Left kidney (tissue), 8 donors: ENCODE measurements at places on chromosomes 12 and 14. TPM values are rescaled to one million over a fixed set of nuclear protein-coding genes. Genes with fewer than 3 reads are reported as not detected.

Gene SRRM4
- 0.02 TPM for polyA plus RNA-seq

Gene SVOP
- 0.10 TPM for polyA plus RNA-seq

Gene KRT71
- not detected for polyA plus RNA-seq

Gene SOS2
- polyA plus RNA-seq = 43.2 TPM

Gene PRKD1
- 34.7 TPM for polyA plus RNA-seq

Gene CCDC88C
- polyA plus RNA-seq = 42.5 TPM

Gene OVCH1
- 0.78 TPM for polyA plus RNA-seq

Gene RD3L
- not detected for polyA plus RNA-seq

Gene NDRG2
- polyA plus RNA-seq = 175 TPM
